ENCODE measurements at places on chromosomes 1 and 21. TPM values are rescaled to one million over a fixed set of nuclear protein-coding genes. Genes with fewer than 3 reads are reported as not detected.

GRCh38 chr21:46095083-46095719, 2.7 kb upstream of the COL6A2 start:
- DNase-seq, result no peak

DNA sequence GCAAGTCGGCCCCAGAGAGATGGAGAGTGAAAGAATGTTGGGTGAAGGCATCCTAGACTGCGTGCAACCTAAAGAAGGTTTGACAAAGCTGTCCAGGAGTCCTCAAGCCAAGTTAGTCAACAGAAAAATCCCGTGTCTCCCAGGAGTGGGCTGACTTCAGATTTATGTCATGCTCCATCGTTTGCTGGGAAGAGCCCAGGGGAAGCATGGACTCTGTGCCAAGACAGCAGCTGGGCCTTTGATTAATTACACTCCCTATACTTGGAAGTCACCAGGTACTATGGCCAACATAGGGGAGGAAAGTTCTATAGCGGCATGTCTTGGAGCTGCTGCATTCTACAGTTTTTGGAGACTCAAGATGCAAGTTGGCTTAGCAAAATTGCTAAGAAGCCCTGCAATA, 247.4 kb downstream of the KAZN start:
- DNase-seq, result no peak

GRCh38 chr1:19496527-19496874, 11.2 kb upstream of the CAPZB start:
- no peak for DNase-seq

- DNase-seq, result no peak
Observed at GRCh38 chr1:67683316-67683715, 1.7 kb upstream of the GADD45A start.

GRCh38 chr1:119133987-119134386, 6.5 kb downstream of the WARS2 start:
- DNase-seq, result no peak

- DNase-seq, result no peak
Observed at GRCh38 chr21:24223624-24224023, 1383.7 kb downstream of the MRPL39 start.

GRCh38 chr1:172469717-172470116, 25.8 kb upstream of the PIGC start:
- DNase-seq, result no peak

DNA sequence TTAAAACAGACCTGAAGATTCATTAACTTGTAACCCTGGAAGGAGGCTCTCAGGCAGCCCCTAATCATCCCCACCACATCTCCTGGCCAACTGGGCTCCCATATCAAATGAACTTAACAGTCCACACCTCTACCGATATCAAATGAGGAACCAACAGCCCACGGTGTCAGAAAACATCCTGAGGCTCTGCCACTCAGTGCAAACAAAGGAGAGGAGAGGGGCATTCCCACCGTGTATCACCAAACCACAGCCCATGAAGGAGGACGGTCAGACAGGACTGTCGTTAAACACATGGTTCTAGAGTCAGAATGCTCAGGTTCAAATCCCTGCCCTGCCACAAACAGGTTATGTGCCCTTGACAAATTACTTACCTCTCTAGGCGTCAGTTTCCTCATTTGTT, 52.5 kb downstream of the ERI3 start:
- DNase-seq, result no peak

DNA sequence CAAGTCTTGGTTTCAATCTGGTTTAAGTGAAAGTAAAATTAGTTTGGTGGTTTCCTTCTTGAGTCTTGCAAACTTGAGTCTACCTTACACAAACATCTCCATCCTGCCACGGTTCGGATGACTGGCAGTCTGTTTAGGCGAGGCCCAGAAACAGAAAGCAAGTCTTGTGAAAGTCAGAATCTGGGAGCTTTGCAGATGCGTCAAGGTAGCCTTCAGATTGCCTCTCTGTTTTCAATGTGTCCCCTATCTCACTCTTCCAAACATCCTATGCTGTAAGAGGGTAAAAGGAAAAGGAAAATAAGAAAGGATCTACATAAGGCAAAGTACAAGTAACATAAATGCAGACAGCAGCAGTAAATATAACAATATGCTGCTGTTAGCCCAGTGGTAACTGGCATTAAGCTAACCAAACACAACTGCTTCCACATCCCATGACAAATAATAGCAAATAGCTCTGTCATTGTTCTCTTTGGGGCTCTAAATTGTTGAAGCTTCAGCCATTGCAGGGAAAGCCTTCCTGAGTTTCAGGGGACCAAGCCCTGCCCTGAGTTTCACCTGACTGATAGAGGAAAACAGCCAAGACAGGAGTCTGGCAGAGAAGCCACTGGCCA, 26.2 kb upstream of the C1orf105 start:
- no peak for DNase-seq

Gene CLEC20A
- total RNA-seq, result not detected

Gene ATPAF1
- 191 TPM for total RNA-seq

Gene NFIA
- total RNA-seq, result 97.6 TPM

Gene AMPD1
- not detected for total RNA-seq

Gene CFAP126
- not detected for total RNA-seq

Gene DMBX1
- not detected for total RNA-seq

Gene BTBD19
- total RNA-seq, result 2.8 TPM

Measured in Right ventricle myocardium inferior (tissue), 1 donor.